Stimulated activated naive CD4-positive, alpha-beta T cell (primary cell): ENCODE measurements at places on chromosomes 2 and 18.

DNA sequence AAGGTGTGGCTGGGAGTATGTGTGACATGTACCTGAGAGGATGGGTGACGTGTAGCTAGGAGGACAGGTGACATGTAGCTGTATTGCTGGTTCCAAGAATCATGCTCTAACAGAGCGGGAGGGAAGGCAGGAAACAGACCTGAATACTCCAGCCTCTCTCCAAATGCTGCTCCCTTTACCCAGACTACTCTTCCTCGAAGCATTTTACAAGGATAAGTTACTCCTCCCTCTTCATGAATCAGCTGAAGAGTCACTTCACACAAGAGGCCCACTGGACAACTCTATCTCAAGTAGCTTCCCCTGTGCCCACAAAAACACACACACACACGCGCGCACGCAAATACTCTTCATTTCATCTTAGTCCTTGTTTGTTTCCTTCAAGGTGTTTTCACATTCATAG is 52.6 kb upstream of the KIDINS220 start:
- DNase-seq: no peak

- DNase-seq: no peak
These were observed 69.8 kb downstream of the NFATC1 start for GRCh38 chr18:79465392-79465991.

GRCh38 chr2:37688771-37689468 is 17.5 kb upstream of the CDC42EP3 start:
- DNase-seq: no peak

DNA sequence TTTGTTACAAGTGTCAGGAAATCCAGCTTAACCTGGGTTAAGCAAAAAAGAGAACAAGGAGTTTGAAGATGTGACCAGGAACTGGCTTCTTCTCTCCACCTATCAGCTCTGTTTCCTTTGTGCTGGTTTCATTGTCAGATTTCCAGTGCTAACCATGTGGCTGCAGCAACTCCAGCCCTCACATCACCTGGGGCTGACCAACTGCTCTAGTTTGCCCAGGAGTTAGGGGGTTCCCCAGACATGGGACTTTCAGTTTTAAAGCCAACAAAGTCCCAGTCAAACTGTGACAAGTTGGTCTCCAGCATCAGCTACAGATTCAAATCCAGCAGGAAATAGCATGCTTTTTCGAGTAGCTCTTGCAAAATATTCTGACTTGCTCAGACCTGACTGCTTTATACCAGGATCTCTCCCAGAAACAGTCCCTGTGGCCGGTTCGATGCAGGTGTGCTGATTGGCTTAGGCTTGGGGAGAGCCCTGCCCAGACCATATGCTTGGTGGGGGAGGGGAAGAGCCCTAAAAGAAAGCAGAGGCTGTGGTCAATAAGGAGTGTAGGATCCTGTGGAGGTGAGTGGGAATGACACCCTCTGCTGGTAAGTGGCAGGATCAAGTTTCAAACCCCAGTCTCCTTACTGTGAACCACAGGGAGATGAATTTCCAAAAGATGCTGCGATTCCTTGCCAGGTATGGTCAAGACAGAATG is 49.5 kb downstream of the KCNE4 start:
- DNase-seq: no peak

DNA sequence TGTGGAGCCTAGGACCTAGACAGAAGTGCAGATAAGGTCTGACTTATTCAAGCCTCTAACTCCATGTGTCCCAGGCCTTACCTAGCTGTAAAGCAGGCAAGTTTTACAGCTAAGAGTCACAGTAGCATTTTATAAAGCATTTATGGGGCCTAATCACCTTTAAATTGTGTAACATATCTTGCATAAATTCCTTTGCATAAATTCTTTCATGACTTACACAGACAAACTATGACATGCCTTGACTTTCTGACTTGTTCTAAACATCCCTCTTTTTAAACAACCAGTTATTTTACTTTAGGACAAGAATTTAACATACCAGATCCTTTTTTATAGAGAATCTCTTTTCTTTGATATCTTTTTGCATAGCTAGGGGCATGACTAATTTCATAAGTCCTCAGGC is 1257.8 kb upstream of the NRXN1 start:
- DNase-seq: no peak

- DNase-seq: no peak
These were observed 94.4 kb upstream of the RBBP8 start for GRCh38 chr18:22838639-22839277.
